Stimulated activated effector memory CD8-positive, alpha-beta T cell treated with anti-CD3 and anti-CD28 coated beads, Interleukin-12 subunit alpha, Interleukin-12 subunit beta, amount 100 ng/mL, for 72 hours (primary cell): ENCODE measurements at places on chromosomes 1 and 21.

DNA sequence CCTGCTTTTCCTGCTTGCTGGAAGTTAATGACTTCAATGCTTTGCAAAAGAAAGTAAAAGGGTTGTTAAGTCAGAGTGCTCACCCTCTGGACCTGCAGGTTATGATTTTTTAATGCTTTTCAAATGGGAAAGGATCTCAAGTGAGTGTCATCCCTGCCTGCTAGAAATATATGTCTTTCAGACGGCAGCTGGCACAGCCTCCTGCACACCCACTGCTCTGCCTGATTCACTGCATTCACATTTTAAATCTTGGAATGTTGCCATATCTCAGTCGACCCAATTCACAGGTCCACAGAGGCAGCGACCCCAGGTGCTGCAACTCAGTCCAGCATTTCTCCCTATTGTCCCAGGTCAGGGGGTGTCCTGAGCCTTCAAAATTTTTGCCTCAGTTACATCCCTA is 10.7 kb downstream of the DUSP23 start:
- DNase-seq: no peak

- DNase-seq: no peak
Observed at GRCh38 chr1:46285730-46286477, 17.5 kb downstream of the LRRC41 start.

DNA sequence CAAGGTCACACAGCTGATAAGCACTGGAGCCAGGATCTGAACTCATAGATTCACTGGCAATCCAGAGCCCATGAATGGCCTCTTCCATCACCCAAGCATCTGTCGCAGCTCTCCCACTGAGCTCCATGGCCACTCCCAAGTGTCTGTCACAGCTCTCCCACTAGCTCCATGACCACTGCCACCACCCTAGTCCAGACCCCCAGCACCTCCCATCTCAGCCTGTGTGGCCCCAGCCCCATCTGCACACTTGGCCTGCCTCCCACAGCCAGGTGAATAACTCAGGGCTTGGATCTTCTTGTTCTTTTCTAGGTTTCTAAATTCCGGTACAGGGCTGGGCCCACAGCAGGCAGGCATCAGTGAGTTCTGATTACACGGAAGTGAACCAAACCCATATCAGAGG is 76.0 kb downstream of the GLIS1 start:
- no peak for DNase-seq

DNA sequence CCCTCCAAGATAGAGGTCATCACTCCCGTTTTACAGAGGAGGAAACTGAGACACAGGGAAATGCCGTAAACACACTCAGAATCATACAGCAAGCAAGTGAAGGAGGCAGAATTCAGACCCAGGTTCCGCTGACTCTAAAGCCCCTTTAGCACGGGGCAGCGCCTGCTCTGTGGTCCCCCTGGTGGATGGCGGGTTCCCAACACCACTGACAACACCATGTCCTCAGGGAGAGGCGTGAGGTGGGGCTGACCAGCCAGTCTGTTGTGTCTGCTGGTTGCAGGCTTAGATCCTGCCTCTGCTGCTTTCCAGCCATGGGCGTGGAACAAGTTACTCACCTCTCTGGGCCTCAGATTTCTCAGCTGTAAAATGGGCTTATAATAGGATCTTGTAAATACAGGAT is 617.3 kb downstream of the MATN1 start:
- no peak for DNase-seq

DNA sequence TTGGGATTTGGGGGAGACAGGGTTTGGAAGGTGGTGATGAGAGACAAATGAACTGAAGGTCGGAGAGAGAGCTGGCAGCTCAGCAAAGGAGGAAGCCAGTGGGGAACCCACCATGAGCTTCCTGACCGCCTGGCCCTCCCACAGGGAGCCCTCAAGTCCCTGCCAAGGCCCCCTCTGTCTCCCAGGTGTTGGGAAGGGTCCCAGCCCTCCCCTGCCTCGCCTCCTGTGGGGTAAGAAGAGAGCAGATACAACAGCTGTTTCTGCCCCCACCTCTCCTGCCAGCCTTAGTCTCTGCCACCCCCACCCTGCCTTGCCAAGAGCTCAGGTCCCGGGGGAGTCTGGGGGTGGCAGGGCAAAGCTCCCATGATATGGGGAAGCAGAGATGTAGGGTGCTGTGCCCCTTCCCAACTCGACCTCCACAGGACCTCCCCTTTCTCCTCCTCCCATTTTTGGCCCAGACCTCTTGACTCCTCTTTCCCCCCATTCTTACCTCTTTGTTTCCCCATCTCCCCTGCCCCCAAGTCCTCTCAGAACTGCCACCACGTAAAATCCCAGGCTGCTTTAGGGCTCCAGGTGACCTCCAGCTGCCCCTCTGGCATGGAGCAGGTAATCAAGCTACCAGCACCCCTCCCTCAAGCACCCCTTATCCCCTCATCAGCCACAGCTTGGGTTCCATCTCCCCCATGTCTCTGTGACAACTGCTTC is 556 bp downstream of the S100A1 start:
- no peak for DNase-seq

GRCh38 chr1:214303141-214303930 is 22.4 kb downstream of the SMYD2 start:
- DNase-seq: no peak

- DNase-seq: no peak
Observed at GRCh38 chr21:42654913-42655795, 1.7 kb downstream of the PDE9A start.

DNA sequence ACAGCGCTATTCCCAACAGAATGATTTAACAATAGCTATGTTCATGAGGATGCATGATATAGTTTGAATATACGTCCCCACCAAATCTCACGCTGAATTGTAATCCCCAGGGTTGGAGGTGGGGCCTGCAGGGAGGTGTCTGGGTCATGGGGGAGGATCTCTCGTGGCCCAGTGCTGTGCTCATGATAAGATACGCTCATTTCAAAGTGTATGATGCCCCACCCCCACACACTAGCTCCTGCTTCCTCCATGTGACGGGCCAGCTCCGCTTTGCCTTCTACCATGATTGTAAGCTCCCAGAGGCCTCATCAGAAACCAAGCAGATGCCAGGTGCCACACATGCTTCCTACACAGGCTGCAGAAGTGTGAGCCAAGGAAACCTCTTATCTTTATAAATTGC is 93.6 kb downstream of the SMYD3 start:
- no peak for DNase-seq

GRCh38 chr1:230818367-230818766 is 50.0 kb downstream of the C1orf198 start:
- no peak for DNase-seq

- DNase-seq: no peak
Observed at GRCh38 chr1:17233675-17234320, 15.1 kb upstream of the PADI3 start.

- DNase-seq: no peak
Observed at GRCh38 chr1:214677945-214678344, 75.0 kb downstream of the CENPF start.

GRCh38 chr21:25578056-25578961 is 29.0 kb downstream of the MRPL39 start:
- no peak for DNase-seq

GRCh38 chr1:11550664-11551283 is 71.8 kb downstream of the DISP3 start:
- no peak for DNase-seq

GRCh38 chr1:219837994-219838294 is 90.4 kb downstream of the SLC30A10 start:
- DNase-seq: no peak

DNA sequence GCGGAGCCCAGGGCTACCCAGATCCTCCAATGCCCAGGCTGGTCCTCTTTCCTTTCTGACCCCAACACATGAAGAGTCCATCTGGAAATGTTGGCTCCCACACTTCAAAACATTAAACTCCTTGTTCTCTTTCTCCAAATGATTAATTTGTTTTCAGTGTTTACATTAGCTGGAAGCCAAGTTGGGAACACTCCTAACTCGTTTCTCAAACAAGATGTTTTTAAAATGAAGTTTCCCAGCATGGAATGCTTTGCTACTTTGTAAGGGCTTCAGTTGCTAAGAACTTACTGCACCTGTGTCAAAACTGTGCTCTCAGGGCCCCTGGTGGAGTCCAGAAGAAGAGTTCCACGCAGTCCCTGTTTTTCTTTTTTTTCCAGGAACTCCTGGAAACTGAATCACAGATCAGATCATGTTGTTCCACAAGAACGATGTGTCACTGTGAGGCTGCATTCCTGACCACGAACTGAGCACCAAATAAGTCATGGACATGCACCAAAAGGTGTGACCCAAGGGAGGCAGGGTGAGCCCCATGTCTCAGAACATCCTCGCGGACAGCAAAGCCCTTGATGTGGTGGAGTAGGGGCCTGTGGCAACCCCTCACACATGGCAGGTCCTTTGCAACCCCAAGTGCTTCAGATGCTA is 257.3 kb downstream of the KCNJ6 start:
- DNase-seq: no peak

GRCh38 chr21:35927262-35927661 is 133.1 kb downstream of the SETD4 start:
- DNase-seq: no peak

DNA sequence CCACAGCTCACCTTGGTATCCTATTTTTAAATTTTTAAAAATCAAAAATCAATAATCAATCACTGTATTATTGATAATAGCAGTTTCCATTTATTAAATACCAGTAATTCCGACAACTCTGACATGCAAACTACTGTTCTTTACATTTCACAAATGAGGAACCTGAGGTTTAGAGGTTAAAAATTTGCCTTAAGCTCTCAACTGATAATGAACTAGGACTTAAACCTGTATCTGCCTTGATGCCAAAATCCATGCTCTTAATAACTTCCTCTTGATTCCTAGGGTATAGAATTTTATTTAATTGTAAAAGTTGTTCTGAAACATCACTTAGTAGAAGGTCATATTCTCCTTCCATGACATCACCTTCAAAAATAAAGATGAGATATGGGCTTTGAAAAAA is 5.6 kb downstream of the ARHGAP29 start:
- DNase-seq: no peak

GRCh38 chr1:196538473-196538872 is 69.8 kb downstream of the KCNT2 start:
- DNase-seq: no peak

- DNase-seq: no peak
Observed at GRCh38 chr1:40353082-40353481, 20.4 kb upstream of the SMAP2 start.

DNA sequence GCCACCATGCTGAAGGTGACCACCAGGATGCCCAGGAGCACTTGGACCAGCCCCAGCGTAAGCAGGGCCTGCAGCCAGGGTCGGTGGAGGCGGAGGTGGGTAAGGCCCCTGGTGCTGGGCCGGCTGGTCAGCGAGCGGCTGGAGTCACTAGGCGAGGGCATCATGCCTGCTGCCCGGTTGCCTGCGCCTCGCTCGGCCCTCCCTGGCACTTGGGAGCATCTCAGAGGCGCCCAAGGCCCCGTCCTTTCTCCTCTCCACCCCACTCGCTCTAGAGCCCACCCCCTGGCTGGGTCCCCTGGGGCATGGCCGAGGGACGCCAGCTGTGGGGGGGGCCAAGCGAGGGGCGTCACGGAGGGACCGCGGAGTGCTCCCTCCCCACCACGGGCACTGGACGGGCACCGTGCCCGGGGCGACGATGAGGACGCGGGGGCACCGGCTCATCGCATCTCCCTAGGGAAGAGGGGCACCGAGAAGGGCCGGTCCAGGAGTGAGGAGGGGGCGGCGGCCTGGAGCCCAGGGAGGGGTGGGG is 505 bp downstream of the ENTREP3 start:
- DNase-seq: no peak

GRCh38 chr1:101460739-101461138 is 223.9 kb downstream of the S1PR1 start:
- no peak for DNase-seq

DNA sequence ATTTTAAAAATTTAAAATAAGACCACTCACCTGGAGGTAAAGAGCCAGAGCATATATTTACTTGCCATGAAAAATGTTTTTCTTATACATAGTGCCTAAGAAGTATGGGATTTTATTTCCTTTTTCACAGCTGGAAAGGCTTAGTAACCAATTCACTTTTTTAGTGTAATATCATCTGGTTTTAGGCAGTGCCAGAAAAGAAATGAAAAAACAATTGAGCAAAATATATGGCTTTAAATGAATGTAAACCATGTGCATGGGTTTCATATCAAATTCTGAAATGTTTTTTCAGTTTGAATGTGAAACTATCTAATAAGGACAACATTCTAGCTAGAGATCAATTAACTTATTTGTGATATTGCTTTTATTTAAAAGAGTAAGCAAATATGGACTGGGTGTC is 672.4 kb upstream of the ADAMTS5 start:
- DNase-seq: no peak
